NCI-H1694 (cell line): ENCODE measurements at places on chromosomes 3 and 15.

GRCh38 chr15:49438962-49439631 is 16.1 kb downstream of the FGF7 start:
- no peak for DNase-seq

- no peak for DNase-seq
These were observed 191.3 kb downstream of the XXYLT1 start for GRCh38 chr3:195079636-195080035.

DNA sequence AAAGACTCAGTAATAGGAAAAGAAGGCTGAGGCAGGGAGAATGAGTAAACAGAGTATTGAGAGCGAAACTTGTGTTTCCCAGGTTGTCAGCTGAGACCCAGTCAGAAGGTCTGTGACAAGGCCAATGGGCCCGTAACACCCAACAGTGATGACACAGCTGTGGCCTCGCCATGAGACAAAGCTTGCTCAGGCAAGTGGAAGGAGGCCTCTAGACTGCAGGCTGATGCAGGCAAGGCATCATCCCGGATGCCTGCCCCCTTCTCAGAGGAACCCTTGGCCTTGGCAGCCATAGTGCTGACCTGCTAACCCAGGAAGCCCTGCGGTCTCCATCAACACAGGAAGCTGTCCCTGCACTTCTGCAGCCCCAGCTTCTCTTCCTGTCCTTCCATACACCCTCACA is 15.4 kb downstream of the RAB6B start:
- no peak for DNase-seq

- DNase-seq = peak; percentile 32
These were observed 24.9 kb downstream of the TMEM207 start for GRCh38 chr3:190424478-190425439.

DNA sequence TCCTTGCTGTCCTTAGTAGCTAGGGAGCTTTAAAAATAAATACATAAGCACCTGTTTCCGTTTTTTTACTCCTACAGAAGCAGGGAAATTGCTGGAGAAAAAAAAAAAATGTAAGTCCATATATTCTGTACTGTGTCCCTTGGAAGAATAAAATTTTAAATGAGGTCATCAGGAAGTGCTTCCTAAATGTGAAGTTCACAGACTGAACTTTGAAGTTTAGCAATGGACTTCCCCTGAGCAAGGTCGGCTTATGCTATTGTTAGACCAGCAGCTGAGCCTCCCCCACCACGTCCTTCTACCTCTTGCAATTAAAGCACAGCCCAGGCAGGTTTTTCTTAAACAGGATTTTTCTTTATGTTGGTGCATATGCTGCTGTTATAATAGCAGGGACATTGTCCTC is 26.3 kb downstream of the LIPC start:
- DNase-seq = no peak

DNA sequence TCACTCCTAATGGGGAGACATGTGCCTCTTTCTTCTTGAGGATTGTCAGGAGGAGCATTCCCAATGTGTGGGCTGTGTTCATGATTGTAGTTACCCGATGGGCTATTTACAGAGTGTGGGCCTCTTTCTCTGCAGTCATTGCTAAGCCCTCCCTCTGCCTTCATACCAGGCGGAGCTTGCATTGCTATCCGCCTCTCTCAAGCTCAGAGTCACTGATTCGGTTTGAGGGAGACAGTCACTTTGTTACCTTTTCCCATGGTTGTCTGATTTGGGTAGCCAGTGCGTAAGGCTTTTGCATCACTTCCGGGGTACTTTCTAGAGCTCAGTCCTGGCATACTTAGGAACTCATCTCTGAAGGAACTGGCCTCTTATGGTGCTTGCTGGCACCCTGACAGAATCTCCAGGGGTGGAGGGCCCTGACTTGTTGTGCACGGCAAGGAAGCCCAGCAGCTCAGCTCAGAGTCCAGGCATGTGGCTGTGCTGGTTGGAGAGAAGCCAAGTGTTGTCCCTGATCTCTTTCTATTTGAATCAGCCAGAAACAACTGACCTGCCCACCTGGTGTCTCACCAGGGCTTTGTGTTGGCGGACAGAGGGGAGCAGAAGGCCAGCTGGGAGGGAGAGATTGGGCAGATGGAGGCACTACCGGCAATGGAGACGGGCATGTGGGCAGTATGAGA is 79.8 kb downstream of the EPHB1 start:
- DNase-seq = no peak

DNA sequence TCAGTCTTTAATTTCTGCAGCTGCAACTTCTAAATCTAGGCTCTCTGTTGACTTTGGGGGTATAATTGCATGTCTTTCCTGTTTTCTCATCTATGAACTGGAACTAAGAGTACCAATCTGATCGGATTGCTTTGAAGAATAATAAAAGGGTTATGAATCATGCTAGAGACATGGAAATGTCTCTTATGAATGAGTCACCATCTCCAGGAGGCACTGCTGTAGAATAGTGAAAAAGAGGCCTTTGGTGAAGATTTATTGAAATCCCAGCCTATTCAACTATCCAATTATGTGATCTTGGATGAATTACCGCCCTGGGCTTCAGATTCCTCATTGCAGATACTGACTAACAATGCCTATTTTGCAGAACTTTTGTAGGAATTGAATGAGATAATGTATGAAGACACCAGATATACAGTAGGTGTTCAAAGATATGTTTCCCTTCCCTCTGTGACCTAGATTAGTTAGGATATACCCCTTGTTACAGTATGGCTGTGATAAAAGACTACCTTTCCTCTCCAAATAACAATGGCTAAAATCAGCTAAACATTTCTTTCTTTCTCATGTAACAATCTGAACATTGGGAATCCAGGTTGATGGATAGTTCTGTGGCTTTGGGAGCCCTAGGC is 11.5 kb upstream of the CMTM8 start:
- DNase-seq = no peak

- DNase-seq = no peak
These were observed 25.9 kb downstream of the PTPN23 start for GRCh38 chr3:47406762-47407149.

- peak; percentile 80 for DNase-seq
These were observed 135.9 kb downstream of the RSL24D1 start for GRCh38 chr15:55060836-55061235.

DNA sequence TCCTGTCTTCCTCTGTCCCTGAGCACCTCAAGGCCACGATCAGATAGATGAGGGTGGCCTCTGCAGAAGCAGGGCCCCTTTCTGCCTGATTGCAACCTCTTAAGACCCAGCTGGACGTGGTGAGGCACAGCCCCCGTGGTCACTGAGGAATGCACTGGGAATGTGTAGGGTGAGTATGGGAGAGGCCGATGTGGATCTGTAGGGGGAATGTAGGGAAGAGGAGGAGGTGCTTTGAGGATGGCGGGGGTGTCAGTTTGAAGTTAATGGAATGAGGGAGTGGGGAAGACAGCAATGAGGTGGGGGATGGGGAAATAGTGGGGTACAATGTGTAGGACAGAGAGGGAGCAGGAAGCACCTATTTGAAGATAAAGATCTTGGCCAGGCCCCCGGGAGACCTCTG is 785 bp upstream of the IQCF5 start:
- no peak for DNase-seq

DNA sequence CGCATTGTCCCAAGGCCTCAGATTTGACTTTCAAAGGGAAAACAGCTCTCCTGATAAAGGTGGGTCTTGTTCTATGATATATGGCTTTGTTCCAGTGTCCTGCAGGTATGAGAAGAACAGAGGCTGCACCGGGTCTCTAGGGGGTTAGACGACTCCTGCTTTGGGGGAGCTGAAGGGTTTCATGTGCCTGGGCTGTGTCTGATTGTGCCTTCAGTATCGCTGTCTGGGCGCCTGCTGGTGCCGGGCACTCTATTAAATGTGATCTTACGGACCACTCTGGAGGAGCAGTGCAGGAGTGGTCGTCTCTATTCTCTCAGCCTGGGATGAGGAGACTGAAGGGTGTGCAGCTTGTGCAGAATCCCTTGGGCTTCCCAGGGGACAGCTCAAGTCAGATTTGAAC is 16.0 kb downstream of the PAQR5 start:
- no peak for DNase-seq

DNA sequence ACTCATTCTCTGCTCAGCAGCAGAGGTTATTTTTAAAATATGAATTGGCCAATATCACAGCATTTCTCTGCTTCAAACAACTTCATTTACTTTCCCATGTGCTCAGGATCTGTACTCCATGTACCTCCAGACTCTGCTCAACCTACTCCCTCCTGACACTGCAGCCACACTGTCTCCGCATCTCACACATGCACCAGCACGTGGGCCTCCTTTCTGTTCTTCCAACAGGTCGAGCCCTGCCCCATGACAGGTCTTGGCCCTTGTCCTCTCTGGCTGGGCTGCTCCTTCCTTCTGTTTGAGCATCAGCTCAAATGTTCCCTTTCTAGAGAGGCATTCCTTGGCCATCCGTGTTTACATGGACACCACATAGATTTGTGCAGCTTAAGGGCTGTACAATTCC is 195.7 kb downstream of the EBLN2 start:
- no peak for DNase-seq

GRCh38 chr3:129662191-129662608 is 55.7 kb upstream of the PLXND1 start:
- no peak for DNase-seq

- no peak for DNase-seq
These were observed 80.9 kb downstream of the LRRFIP2 start for GRCh38 chr3:37093481-37093880.

GRCh38 chr3:150218236-150218635 is 189.9 kb upstream of the TSC22D2 start:
- DNase-seq = no peak

- DNase-seq = no peak
These were observed 100.0 kb upstream of the RAP2B start for GRCh38 chr3:153061938-153062528.

GRCh38 chr15:63402498-63403253 is 21.0 kb upstream of the CA12 start:
- DNase-seq = peak; percentile 26

- peak; percentile 80 for DNase-seq
These were observed 193.2 kb downstream of the CLSTN2 start for GRCh38 chr3:140128217-140128616.

DNA sequence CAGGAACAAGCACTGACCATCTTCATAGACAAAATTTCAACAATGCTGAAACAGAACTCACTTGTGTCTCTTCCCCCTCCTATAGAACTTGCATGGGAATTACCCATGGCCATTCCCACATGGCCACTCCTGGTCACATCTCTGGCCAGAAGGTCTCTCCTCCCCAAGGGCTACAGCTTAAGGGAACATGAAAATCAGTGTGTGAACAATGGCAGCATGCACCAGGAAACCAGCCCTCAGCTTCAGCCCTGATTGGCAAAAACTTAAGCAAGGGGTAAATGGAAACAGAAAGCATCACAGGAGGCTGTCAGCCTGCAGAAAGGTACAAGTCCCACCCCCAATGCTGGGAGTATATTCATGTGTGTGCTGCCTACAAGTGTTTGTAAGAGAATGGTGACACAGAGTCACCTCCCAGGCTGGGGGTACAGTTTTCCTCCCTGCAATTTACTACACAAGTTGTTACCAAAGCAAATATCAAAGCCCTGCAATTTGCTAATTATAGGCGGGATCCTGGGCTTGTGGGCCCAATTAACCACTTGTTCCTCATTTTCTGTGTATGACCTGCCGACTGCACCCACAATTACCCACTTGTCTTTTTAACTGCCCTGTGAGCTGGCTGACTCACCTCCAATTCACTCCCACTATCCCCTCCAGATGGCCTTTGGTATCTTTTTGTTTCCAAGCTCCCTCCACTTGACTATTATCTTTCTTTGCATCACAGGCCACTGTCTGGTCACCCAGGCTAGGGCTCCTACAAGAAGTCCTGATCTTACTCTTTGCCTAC is 84.4 kb upstream of the HES1 start:
- no peak for DNase-seq

DNA sequence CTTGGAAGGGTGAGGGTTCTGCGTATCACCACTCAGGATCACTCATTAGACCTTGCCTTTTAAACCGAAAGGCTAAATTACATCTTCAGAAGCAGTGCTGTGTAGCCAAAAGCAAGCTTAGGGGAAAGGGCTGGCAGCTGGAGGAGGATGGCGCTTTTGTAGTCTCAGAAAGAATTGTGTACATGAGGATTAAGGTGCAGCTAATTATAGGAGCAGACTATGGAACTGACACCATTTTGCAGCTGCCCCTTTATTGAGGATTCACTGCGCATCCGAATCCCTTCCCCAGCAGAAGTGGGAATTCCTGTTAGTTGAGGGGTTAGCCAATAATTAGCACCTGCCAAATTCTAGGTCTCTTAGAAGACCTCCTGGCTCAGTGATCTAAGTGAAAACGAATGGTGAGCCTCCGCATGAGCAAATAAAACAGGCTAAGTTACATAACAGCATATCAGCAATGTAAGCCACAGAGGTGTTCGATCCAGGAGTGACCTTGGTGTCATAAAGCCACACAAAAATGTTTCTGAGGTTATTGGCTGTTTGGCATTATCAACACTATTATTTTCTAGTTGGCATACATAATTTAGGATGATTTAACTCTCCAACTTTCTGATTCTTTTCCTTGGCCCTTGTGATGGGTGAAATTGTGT is 42.6 kb upstream of the SEMA6D start:
- DNase-seq = no peak

- no peak for DNase-seq
These were observed 125.6 kb downstream of the VPS8 start for GRCh38 chr3:184937611-184938010.

DNA sequence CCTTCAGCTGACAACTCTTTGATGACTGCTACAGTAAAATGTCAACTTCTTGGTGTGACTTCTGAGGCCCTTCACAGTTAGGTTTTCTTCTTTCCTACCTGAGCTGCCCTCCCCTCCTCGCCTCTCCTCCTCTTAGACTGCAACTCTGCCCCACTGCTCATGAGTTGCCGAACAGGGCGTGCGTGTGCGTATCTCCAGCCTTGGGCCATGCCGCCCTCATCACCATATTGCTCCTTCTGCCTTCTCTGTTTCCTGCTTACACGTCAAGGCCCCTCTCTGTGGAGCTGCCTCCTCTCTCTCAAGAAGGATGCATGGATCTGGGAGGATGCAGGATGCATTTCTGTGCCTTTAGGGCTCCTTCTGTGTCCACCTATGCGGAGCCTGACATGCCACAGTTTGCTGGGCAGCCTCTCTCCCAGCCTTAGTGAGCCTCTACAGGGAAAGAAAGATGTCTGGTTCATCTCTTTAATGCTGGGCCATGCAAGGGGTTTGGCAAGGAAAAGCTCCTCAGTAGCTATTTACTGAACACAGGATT is 205.9 kb downstream of the RPLP1 start:
- DNase-seq = no peak

DNA sequence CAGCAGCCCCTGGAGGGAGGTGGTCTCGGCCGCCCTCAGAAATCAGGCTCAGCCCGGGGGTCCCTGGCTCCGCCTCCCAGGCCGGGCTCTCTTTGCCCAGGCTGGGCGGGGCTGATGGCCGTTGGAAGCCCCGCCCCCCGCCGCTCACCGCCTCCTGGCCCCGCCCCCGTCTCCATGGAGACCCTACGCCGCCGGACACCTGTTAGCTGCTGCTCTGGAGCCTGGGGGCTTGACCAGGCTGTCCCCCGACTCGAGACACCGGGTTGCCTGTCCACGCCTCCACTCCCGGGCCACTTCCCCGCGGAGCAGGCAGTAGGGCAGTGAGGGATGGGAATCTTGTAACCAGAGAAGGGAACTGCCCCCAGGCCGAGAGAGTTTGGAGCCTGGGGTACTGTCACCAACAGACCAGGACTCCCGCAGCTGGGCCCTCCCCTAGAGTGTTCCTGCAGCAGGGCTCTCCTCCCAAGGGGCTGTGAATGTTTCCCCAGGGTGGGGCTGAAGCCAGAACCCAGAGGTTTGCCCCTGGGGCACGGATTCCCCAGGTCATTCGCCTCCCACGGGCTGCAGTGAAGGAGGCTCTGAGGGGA is 27.8 kb upstream of the RPL32 start:
- no peak for DNase-seq

- DNase-seq = no peak
These were observed 35.9 kb downstream of the OXNAD1 start for GRCh38 chr3:16300881-16301359.
